ENCODE measurements at places on chromosomes 16 and 17. TPM values are rescaled to one million over a fixed set of nuclear protein-coding genes. Genes with fewer than 3 reads are reported as not detected.

PPP1R9B gene
- 112 TPM for total RNA-seq

DNA sequence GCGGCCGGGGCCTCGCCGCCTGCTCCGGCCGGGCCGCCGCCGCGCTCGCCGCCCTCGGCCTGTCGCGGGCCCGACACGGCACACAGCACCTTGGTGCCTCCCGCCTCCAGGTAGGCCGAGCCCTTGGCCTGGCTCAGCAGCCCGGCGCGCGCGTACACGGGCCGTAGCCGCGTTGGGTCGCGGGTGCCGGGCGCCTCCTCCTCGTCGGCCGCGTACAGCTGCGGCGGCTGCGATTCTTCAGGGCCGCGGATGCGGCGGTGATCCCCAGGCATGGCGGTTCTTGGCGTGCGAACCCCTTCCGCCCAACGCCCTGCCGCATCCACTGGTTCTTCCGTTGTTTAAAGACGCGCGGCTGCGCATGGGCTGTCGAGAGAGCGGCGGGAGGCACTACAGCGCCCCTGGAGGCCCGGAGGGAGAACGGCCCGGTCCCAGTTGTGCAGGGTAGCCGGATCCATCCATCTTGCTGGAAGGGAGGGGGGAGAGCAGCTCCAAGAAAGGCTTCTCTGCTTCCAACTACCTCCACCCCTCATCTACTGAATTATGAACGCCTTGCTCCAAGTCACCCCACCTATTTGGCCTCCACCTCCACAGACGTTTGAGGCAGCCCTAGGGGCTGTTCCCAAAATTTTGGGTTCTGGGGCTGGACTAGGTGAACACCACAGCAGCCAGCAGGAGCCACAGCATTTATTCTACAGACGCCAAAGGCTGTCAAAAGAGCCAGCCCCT is at the start of gene EXOSC6:
EXOSC6 (minus strand) TSS at position 312 of the 726 bp plus-strand sequence; CDS start at position 272, 40 bp downstream.
- peak within 1 kb of the TSS; percentile 95 for H3K27ac ChIP-seq
- H3K27me3 ChIP-seq, result no peaks in the 10 kb centered on the region
- peak within 1 kb of the TSS; percentile 59 for H3K4me3 ChIP-seq

DNA sequence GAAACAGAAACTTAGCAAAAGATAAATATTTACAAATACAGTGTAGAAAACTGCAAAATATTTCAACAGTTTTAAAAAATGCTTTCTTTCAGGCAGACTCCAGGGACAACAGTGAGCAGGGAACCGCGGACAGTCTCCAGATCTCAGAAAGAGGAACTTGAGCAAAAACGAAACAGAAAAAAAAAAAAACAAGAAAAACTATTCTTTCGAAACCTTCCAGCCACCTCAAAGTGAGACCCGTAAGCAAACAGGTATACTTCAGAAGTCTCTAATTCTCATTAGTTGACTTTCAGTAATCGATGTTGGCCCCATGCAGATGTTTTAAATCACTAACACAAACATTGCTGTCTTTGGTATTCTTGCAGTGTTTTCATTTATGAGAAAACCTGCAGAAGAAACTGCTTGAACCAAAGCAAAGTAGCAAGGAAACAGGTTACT is 15.7 kb upstream of the CCL1 start:
- DNase-seq, result no peak
- no peak overlapping the region for H3K4me3 ChIP-seq
- H3K36me3 ChIP-seq, result no peaks in the 10 kb centered on the region
- H3K27ac ChIP-seq, result no peak overlapping the region
- H3K4me1 ChIP-seq, result no peaks in the 10 kb centered on the region
- H3K27me3 ChIP-seq, result peaks cover 25% of the 10 kb centered on the region

DNA sequence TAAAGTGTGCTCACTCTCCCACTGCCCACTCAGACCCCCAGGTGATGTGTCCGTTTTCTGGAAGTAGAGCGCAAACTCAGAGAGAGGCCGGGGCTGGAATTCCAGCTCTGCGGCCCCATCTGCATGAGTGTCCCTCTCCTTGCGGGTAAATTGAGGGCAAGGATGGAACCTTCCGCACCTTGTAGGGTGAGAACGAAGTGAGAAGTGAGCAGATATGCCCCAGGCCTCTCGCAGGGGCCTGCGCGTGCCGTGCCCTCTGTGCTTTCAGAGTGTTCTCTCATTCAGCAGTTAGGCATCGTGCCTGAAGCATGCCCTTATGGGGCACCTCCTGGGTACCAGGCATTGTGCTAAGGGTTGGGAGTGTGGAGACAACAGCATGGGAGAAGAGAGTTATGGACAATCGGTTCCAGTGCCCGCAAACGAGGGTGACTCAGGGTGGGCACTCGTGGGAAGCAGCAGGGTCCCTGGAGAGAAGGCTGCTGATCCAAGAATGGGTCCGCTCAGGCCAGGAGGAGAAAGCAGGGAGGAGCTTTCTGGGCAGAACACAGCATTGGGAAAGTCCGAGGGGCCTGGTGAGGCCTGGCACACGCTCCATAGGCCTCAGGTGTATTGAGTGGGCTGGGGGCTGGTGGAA is 23.8 kb downstream of the CMIP start:
- H3K36me3 ChIP-seq, result peaks cover 16% of the 10 kb centered on the region
- H3K4me1 ChIP-seq, result no peaks in the 10 kb centered on the region
- no peak for DNase-seq
- no peak overlapping the region for H3K27ac ChIP-seq

DNA sequence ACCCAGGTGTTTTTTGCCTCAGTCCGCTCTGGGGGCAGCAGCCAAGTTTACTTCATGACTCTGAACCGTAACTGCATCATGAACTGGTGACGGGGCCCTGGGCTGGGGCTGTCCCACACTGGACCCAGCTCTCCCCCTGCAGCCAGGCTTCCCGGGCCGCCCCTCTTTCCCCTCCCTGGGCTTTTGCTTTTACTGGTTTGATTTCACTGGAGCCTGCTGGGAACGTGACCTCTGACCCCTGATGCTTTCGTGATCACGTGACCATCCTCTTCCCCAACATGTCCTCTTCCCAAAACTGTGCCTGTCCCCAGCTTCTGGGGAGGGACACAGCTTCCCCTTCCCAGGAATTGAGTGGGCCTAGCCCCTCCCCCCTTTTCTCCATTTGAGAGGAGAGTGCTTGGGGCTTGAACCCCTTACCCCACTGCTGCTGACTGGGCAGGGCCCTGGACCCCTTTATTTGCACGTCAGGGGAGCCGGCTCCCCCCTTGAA is 2.1 kb upstream of the C17orf107 start:
- no peaks in the 10 kb centered on the region for H3K4me1 ChIP-seq
- no peak overlapping the region for H3K27ac ChIP-seq
- H3K4me3 ChIP-seq, result no peak overlapping the region
- no peak for DNase-seq

DNA sequence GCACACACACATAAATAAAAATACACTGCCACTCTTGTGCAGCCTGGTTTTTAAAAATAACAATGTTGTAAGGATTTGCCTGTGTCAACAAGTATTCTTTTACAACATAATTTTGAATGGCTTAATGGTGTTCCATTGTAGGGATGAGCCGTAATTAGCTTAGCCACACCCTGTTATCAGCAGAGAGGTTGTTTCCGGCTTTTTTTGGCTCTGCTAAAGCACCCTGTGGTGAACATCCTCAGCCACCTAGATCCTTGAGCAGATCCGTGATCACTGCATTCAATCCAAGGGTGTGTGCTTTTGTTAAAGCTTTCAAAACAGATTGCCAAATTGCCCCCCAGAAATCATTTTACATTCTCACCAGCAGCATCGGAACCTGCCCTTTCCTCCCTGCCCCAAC is 7.0 kb downstream of the KATNB1 start:
- no peaks in the 10 kb centered on the region for H3K36me3 ChIP-seq
- no peaks in the 10 kb centered on the region for H3K27me3 ChIP-seq
- DNase-seq, result no peak
- H3K4me1 ChIP-seq, result no peaks in the 10 kb centered on the region

- no peak overlapping the region for H3K27ac ChIP-seq
- no peak overlapping the region for H3K4me3 ChIP-seq
- peaks cover 17% of the 10 kb centered on the region for H3K4me1 ChIP-seq
- no peaks in the 10 kb centered on the region for H3K36me3 ChIP-seq
- H3K27me3 ChIP-seq, result no peaks in the 10 kb centered on the region
These were observed 24.0 kb downstream of the USP31 start for GRCh38 chr16:23125277-23125676.

DNA sequence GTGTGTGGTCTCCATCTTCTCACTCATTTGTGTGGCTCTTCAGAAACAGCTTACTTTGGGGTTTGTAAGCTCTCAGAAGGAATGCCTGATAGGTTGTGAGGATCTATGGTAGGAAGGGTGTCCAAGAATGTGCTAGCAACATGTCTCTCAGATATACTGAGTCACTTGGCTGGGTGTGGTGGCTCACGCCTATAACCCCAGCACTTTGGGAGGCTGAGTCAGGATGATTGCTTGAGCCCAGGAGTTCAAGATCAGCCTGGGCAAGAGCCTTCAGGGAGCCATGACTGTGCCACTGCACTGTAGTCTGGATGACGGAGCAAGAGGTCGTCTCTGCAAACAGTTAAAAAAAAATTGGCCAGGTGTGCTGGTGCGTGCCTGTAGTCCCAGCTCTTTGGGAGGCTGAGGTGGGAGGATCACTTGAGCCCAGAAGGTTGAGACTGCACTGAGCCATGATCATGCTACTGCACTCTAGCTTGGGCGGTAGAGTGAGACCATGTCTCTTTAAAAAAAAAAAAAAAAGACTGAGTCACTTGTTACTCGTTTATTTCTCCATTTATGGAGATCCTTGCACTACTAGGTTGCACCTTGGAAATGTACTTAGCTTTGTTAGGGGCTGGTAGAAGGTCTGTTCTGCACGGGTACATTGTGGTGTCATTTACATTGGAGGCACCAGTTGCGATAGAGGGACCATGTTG is 232.0 kb downstream of the SNX29 start:
- no peak overlapping the region for H3K27ac ChIP-seq
- DNase-seq, result no peak
- H3K4me3 ChIP-seq, result no peak overlapping the region
- H3K36me3 ChIP-seq, result no peaks in the 10 kb centered on the region

GRCh38 chr17:43774304-43775250 is 4.2 kb downstream of the DUSP3 start:
- H3K27me3 ChIP-seq, result no peaks in the 10 kb centered on the region
- peaks cover 23% of the 10 kb centered on the region for H3K36me3 ChIP-seq
- no peak overlapping the region for H3K27ac ChIP-seq
- H3K4me3 ChIP-seq, result no peak overlapping the region
- peaks cover 10% of the 10 kb centered on the region for H3K4me1 ChIP-seq

DNA sequence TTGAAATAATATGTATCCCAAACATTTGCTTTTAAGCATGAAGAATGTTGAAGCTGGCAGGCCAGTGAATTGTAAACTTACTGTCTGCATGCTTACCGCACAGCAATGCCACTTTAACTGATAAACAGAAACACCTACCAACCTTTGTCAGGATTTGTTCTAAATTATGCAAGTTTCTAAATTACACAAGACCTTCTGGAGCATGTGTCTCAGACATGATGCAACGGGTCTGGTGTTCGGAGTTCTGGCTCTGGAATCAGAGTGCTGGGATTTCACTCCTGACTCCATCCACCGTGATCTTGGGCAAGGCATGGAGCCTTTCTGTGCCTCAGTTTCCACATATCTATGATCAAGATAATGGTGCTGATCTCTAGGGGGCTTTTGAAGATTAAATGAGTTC is 111.2 kb downstream of the CCT6B start:
- H3K36me3 ChIP-seq, result no peaks in the 10 kb centered on the region
- H3K4me3 ChIP-seq, result no peak overlapping the region
- no peak overlapping the region for H3K27ac ChIP-seq
- DNase-seq, result no peak

All from HCT116 (cell line).